ENCODE measurements at places on chromosomes 7 and 10. TPM values are rescaled to one million over a fixed set of nuclear protein-coding genes. Genes with fewer than 3 reads are reported as not detected.
A peak's percentile ranks its signal among the peaks of the same experiment; 100 is the strongest.

GRCh38 chr10:72337039-72337629 lies 17.6 kb downstream of the DNAJB12 start:
- ATAC-seq: peak; percentile 8

- no peak for ATAC-seq
Observed at GRCh38 chr10:32437334-32437733, 8.6 kb upstream of the CCDC7 start.

POR gene
- total RNA-seq: 65.7 TPM

GRCh38 chr10:25707976-25708671 lies 225.9 kb upstream of the MYO3A start:
- ATAC-seq: no peak

ZP3 gene
- total RNA-seq: not detected

DNA sequence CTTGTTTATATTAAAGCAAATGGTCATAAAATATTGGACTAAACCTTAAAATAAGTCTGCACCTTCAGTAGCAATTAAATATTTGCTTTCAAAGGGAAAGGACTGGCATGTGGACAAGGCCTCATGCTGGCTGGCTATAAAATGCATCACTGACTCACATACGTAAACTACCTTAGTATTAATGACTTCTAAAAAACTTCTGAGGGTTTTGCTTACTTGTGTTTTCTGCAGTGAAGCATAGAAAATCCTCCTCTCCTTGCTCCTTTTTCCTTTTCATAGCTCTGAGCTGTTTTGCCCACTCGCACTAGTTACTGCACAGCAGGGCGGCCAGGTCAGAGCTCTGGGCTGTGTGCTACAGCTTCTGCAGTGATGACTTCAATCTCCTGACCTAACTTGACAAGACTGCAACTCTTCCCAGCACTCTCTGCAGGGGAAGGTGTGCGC lies 82.3 kb downstream of the CUL2 start:
- ATAC-seq: no peak

DNA sequence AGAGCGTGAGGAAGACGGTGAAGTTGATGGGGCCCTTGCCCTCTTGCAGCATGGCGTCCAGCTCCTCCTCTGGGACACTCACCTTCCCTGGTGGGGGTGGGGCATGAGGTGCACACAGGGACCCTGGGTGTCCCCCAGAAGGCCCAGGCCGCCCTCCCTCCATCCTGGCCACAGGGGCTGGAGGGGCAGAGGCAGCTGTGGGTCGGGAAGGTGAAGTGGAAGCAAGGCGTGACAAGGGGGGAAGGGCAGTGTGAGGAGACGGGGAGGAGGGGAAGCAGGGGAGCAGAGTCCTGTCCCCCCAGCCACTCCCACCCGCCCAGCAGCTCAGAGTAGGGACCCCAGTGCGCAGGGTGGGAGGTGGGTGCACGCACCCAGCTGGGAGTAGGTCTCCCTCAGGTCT lies 791 bp downstream of the MYL7 start:
- ATAC-seq: no peak

DNA sequence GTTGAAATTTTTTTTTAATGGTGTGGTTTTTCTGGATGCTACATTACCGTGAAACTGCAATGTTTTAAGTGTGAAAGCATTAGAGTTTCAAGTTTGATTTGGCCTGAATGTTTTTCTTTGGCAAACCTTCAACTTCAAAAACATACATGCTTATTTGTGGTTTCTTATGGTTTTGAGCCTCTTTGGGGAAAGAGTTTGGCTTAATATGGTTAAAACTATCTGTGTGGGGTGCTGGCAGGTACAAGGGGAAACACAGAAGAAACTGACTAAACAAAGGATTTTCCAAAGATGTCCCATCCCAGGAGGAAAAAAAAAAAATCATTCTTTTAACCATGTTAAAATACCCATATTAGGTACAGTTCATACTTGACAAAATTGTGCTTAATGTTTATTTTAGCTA lies 121.1 kb downstream of the HGF start:
- no peak for ATAC-seq

DNA sequence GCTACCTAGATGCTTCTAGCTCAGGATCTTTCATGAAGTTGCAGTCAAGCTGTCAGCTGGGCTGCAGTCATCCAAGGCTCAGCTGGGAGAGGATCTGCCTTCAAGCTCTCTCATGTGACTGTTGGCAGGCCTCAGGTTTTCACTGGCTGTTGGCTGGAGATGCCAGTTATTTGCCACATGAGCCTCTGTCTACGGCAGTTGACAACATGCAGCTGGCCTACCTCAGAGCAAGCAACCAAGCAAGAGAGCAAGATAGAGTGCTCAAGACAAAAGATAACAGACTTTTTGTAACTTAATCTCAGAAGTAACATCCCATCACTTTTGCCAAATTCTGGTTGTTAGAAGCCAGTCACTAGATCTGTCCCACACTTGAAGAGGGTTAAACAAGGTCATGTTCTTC lies 125.8 kb downstream of the TPST1 start:
- no peak for ATAC-seq

DNA sequence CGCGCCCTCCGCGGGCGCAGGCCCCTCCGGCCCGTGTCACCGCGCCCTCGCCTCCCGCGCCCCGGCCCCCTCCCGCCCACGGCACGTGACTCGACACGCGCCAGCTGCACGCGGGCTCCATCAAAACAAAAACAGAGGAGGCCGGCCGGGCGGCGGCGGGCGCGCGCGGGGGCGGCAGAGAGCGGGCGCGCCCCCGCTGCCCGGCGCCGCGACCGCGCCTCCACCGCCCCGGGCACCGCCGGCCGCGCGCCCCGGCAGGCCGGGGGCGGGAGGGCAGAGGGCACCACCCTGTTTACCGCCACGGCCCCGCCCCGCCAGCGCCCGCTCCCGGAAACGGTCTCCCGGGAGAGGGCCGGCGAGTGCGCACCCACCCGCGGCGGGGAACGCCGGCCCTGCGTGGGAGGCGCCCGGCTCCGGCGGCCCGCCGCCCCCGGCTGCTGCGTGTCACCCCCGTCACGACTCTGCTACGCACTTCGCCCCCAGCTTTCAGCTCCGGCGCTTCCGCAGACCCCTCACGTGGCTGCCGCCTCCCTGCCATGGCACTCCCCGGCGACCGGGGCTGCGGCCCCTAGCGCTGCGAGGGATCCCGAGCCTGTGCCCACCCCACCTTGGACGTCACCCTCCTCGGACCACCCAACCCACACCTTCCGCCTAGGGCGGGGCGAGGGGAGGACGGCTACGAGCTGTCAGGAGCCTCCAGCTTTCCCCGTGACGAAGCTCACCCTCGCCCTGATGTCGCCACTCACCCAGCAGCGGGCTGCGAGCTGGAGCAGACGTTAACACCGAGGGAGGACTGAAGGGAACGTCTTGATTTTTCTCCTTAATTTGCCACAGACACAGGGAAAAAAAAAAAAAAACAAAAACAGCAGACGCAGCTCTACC lies 221.6 kb upstream of the MKLN1 start:
- peak; percentile 79 for ATAC-seq

LRIT1 gene
- not detected for total RNA-seq

- no peak for ATAC-seq
Observed at GRCh38 chr7:102291916-102292267, 5.2 kb downstream of the SH2B2 start.

GRCh38 chr7:93138576-93138975 lies 9.6 kb downstream of the SAMD9L start:
- ATAC-seq: no peak

- ATAC-seq: no peak
Observed at GRCh38 chr7:24931844-24932243, 48.1 kb downstream of the OSBPL3 start.

DNA sequence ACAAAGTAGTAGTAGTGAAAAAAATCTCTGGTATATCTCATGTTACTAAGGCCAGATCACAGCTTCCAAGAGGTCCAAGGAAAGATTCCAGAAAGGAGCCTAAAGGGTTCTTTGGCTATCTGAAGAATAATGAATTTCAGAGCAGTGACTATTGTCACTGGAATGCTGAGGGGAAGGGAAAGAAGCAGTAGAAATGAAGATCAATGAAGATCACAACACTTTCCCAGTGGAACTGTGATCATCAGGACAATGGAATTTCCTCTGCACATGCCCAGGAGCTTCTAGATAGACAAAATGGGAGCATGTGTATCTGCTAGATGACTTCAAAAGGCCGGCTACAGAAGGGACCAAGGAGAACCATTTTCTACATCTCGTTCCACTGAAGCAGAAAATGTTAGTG lies 219.5 kb upstream of the PHYHIPL start:
- ATAC-seq: no peak

ATOH7 gene
- 0.69 TPM for total RNA-seq

HOXA10 gene
- total RNA-seq: 58.3 TPM

DNA sequence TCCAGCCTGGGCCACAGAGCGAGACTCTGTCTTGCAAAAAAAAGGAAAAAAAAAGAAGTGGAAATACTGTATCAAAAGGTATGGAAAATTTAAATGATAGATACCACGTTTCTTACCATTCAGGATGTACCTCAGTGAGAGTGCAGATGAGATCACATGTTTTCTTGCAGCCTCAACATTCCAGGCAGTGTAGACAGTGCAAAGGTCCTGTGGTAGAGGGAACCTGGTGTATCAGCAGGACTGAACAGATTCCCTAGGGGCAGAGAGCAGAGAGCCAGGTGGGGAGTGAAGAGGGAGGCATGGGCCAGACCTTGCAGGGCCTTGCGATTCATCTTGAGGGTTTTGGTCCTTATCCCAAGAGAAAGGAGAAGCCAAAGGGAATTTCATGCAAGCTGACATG lies 17.7 kb upstream of the ATXN7L1 start:
- ATAC-seq: no peak

- ATAC-seq: no peak
Observed at GRCh38 chr7:81256991-81257390, 338.1 kb upstream of the SEMA3C start.

SLC13A1 gene
- not detected for total RNA-seq

- ATAC-seq: no peak
Observed at GRCh38 chr7:3042861-3043489, 692 bp downstream of the CARD11 start.

- ATAC-seq: no peak
Observed at GRCh38 chr10:97124211-97124610, 61.5 kb downstream of the SLIT1 start.

- no peak for ATAC-seq
Observed at GRCh38 chr10:100828738-100829096, 83.3 kb downstream of the PAX2 start.

DNA sequence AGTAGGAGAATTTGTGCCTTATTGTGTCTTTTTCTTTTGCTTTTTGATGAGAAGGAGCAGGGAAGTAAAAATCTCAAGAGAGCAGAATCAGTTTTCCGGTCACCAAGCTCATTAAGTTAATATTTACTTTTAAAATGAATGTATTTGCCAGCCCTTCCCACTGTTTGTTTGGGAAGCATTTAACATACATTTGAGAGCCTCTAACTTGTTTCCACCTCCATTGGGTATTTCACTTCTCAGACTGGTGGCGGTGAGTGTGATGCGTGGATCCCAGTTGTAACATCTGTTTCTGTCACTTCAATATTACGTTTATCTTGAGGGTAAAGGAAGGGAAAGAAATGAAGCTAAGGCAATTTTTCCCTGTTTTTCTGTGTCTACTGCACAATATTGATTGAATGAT lies 22.8 kb downstream of the CDK14 start:
- ATAC-seq: no peak

DNA sequence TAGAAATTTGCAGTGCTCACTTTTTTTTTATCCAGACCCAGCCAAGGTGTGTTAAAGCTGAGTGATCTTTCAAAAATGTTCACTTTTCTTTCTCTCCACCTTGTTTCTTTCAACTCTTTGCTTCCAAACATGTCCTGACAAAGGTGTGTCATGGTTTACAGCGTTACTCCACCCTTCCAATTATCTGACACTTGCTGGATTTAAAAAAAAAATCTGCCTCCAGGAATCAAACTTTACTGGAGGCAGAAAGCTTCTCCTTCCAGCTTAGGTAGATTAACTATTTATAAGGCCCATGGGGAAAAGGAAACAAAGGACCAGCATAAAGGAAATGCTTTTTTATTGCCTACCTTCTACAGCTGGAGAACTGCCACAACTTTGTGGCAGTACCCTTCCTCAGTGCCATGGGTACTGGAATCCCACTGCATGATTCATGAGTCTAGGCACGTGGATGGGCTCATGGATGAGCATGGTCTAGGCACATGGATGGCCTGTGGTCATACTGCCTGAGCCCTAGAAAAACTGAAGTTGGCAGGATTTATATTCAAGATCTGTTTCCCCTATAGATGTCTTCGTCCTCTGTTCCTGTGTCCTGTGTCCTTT lies at the start of gene COL17A1:
Gene COL17A1 (minus strand): TSS at position 80 of the 600 bp plus-strand sequence. CDS start 5,207 bp downstream, outside the sequence.
- ATAC-seq: no peak

DNA sequence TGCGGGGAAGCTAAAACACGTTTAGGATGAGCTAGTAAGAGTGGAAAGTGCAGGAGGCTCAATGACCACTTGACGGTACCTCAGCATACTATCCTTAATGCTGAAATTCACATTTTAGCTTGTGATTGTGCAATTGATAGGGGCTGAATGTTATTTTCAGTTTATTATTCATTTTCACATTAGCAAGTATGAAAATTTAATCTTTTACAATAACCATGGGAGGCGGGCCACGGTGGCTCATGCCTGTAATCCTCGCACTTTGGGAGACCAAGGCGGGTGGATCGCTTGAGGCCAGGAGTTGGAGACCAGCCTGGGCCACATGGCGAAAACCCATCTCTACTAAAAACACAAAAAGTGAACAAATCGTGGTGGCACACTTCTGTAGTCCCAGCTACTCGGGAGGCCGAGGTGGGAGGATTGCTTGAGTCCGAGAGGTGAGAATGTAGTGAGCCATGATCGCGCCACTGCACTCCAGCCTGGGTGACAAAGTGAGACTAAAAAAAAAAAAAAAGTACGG lies 22.0 kb upstream of the ANLN start:
- ATAC-seq: peak; percentile 72

GRCh38 chr7:36283711-36284130 lies 105.9 kb upstream of the ANLN start:
- ATAC-seq: no peak

DNA sequence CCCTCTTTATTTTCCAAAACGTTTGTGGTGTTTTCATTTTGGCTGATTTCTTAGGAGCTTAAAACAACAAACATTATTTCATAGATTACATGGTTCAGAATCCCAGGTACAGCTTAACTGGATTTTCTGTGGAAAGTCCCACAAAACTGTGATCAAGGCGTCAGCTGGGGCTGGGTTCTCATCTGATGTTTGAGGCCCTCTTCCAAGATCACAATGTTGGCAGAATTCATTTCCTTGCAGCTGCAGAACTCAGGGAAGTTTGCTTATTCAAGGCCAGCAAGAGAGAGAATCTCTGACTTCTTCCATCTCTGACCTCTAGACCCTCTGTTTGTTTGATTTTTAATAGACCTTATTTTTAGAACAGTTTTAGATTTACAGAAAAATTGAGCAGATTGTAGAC lies 108.4 kb upstream of the AGK start:
- ATAC-seq: no peak

DNA sequence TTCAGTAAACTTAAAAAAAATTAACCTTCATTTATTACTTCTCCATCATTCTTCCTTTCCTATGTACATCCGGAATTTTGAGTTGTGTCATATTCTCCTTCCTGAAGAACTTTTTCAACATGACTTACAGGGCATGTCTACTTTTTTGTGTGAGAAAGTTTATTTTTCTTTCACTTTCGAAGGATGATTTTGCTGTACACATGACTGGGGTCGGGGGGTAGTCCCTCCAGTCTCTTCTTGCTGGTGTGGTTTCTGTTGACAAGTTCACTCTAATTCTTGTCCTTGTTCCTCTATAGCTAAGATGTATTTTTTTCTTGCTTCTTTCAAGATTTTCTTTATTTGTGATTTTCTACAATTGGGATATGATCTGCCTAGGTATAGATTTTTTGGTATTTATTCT lies 55.8 kb downstream of the INPP5A start:
- ATAC-seq: no peak
